Caki2 (cell line): ENCODE measurements at places on chromosomes 3 and 15.

GRCh38 chr15:23764716-23765115, 77.6 kb upstream of the NDN start:
- no peak for DNase-seq

DNA sequence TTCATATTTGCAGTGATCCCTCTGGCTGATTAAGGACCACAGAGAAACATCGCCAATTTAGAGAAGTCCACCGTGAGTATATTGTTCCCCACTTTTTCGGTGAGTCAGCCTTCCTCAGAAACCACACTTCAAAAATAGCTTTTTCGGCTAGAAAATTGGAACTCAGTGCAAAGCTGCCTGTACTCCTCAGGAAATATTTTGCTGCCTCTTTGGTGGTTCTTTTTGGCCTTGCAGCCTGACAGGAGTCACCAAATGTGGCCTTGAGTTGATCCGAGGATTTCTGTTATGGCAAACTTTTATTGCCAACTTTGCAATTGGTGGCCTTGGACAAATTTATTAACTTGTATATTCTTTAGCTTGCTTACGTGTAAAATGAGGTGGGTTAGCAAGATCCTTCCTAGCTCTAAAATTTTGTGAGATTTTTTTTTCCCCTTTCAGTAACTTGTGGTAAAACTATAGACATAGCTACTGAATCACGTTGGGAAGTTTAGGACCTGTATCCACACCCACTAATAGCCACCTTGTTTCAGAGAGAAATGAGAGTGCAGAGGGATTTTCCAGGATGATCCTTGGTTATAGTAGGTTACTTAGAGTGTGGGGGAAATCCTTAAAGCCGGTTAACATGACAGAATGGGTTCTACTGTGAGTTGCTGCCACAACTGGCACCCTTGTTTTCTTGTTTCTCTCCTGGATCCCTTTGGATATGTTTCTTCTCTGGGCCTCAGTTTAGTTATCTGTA, 9.9 kb downstream of the ARL6IP5 start:
- DNase-seq: no peak

DNA sequence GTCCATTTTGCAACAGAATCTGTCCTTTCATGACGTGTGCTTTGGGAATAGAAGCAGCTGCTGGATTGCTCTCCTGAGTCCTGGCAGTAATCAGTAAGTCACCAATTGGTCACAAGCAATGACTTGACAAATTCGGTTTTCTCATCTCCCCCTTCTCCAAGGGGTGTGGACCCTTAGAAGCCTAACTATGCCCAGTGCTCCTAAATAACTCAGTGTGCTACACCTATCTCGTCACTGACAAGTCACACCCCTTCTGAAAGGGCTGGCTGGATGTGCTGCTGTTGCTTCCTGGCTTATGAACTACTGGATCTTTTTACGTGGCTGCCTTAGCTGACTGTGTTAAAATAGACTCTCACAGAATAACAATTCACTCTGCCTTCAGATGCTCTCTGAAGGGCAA, 1351.5 kb downstream of the ZPLD1 start:
- DNase-seq: no peak

- DNase-seq: no peak
These were observed 41.4 kb upstream of the FEZF2 start for GRCh38 chr3:62414786-62415185.

DNA sequence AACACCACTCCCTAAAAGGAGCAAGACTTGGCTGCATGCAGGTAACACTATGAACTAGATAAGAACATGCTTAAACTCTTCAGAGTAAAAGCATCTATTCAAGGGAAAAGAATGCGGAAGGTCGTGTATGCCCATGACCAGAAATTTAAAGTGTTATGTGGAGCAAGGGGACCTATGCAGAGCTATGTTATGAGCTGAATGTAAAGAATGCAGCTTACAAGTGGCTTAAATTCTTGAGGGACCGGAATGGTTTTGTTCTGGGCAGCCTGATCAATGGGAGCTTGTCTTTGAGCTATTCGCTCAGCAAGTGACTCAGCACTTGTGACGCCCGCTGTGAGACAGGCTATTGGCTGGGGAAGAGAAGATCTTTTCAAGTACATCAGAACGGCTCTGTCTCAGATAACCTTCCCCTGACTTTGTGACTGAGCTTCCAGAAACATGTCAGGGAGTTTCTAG, 367.5 kb upstream of the THBS1 start:
- DNase-seq: peak; percentile 45

GRCh38 chr3:193693774-193694173, 100.8 kb downstream of the OPA1 start:
- DNase-seq: no peak

GRCh38 chr15:91801836-91802534, 51.5 kb upstream of the SLCO3A1 start:
- no peak for DNase-seq

- no peak for DNase-seq
These were observed 58.4 kb downstream of the NOX5 start for GRCh38 chr15:69072906-69073305.

GRCh38 chr3:63986831-63987230, 36.5 kb downstream of the PSMD6 start:
- no peak for DNase-seq

DNA sequence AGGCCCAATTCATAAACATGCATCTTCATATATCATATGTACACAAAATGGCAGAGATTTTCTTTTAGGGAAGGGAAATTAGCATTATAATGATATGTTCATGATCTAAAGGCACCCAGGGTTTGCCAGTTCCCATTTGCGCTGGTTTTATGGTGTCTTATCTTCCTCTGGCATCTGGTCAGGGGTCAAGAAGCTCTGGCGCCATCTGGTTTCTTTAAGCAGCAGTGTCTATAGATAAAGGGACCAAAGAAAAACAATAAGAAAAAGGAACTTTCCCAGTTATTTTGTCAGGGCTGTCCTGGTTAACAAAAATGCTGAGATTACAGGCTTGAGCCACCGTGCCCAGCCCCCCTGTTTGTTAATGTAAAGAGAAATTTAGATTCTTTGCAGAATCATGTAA, 3.3 kb upstream of the DCP1A start:
- DNase-seq: peak; percentile 21

DNA sequence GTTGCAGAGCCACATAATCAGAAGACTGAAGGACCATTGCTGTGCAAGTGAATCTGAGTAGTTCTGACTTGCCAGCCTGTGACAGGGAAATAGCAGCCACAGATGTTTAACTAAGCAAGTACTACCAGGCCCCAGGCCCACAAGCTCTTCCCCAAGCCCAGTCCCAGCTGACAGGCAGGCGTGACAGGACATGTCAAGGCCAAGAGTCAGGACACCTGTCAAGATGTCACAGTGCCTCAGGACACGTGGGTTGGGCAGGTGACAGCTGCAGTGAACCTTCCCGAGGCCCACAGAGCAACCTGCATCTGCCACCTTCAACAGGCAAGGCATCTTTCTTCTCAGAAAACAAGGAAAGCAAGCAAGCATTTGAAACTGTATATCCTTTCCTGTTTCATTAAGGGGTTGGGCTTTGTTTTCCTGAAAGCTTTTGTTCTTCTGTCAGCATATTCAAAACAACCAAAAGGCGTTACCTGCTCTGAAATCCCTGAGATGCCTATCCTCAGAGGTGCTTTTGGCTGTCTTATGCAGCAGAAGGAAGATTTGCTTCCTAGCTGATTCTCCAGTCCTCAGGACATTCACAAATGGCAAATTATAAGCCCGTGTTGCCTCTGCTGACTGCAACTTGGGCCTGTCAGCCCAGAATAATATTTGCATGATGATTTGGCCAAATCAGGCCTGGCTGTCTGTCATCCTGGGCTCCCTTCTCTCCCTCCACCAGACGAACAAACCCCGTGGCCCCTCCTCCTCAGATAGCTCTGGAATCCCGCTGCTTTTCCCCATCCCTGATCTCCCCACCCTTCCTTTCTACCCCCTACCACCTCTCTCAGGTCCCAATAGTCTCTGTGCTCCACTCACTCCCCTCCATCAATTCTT, 171.8 kb upstream of the WNT5A start:
- no peak for DNase-seq

DNA sequence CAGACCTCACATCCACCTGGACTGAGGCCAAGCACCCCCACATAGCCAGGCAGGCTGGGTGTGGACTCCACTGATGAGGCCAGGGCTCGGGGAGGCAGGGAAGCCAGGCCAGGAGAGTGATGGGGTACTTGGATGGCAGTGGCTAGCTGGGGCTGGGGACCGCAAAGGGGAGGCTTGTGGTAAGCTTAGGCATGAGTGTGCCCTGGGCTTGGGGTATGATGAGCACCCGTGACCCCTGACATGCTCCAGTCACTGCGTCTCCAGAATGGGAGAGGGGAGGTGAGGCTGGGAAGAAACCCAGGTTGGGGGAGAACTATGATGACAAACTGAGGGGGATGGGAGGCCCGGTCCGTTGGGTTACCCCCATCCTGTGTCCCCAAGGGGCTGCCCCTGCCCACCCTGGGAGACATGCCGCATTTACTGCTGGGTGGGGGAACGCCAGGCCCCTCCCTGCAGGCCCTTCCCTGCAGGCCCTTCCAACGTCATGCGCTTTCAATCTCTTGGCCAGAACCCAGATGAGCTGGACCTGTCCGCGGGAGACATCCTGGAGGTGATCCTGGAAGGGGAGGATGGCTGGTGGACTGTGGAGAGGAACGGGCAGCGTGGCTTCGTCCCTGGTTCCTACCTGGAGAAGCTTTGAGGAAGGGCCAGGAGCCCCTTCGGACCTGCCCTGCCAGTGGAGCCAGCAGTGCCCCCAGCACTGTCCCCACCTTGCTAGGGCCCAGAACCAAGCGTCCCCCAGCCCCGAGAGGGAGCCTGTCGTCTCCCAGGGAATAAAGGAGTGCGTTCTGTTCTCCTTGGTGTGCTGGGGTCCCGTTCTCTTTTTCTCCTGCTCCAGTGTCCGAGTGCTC, 34.1 kb downstream of the TSPAN3 start:
- no peak for DNase-seq

DNA sequence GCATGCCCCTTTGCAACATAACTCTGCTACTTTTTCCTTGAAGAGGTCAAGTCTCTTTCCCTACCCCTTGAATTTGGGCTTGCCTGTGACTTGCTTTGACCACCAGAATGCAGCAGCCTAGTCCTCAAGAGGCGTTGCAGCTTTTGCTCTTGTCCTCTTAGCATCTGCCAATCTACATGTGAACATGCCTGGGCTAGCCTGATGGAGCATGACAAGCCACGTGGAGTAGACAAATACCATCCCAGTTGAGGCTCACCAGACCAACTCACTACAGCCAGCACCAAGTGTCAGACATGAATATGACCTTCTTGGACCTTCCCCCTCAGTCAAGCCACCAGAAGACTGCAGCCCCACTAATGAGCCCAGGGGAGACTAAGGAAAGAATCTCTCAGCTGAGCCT, 32.9 kb downstream of the AMOTL2 start:
- no peak for DNase-seq

DNA sequence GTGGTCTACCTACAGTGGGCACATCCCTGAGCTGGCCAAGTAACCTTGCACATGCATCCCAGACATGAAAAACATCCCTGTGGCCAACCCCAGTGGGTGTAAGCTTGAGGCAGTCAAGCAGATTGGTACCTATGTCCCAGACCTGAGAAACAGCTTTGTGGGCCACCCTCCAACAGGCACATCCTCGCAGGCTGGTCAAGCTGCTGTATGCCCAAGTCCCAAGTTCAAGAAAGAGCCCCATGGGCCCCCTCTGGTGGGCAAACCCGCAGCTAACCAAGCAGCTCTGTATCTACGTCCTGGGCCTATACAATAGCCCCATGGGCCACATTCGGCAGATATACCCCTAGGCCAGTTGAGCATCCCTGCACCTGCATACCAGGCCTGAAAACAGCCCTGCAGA, 186.3 kb upstream of the GPR149 start:
- DNase-seq: no peak

DNA sequence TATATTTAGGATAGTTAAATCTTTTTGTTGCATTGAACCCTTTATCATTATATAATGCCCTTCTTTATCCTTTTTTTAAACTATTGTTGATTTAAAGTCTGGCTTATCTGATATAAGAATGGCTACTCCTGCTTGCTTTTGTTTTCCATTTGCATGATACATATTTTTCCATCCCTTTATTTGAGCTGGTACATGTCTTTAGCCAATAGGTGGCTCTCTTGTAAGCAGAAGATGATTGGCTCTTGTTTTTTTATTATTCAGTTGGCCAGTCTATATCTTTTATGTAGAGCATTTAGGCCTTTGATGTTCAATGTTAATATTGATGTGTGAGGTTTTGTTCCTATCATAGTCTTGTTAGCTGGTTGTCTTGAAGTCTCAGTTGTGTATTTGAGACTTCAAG, 99.5 kb upstream of the MCTP2 start:
- DNase-seq: no peak

GRCh38 chr3:177800561-177800960, 603.3 kb upstream of the TBL1XR1 start:
- no peak for DNase-seq

DNA sequence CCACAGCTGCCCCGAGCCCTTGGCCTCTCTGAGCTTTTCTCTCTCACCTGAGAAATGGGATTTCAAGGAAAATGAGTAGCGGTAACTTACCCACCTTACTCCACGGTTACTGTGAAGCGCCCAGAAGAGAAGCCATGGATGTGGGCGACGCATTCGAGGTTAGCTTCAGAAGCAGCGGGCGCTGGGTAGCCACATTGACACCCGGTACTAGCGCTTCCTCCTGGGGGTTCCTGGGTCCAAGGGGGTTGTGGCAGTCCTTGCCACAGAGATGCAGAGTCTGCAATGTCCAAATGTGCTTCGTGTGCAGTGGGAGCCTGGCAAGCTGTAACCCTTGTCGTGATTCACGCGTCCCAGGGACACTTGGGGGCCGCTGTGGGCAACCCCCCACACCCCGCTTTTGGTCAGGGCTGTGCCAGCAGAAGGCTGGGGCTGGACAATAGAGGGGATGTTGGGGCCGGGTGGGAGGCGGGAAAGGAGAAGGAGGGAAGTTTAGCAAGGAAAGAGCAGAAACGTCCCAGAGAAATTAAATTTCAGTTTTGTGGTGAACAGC, 41.4 kb upstream of the FURIN start:
- DNase-seq: no peak

DNA sequence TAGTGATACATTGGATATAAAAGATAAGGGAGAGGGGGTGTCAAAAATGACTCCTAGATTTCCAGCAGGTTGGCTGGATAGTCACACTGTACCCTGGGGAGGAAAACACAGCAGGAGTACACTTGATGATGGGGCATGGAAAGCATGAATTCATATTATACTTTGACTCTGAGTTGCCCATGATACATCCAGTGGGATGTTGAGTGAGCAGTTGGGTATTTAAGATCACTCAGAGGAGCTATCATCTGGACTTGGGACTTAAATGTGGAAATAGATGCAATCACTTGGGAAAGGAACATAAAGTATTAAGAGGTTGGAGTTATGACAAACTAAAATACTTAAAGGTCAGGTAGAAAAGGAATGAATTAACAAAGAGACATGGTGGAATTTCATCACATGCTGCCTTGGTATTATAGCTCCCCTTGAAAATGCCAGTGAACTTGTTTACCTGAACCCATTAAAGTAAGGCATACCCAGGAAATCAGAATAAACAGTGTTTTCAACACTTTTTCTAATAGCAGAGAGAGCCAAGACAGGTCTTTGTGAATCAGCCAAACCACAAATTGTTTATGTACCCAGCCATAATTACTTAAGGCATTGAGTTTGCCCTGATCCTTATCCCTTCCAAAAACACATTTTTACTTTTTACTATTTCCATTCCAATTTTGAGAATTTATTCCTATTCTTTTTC, 49.9 kb upstream of the ABI3BP start:
- no peak for DNase-seq

- no peak for DNase-seq
These were observed 43.2 kb downstream of the HRH1 start for GRCh38 chr3:11197484-11197883.
